ENCODE measurements at places on chromosomes 7 and 10.

- no peak for DNase-seq
Measured at GRCh38 chr10:12431151-12432101, 82.1 kb downstream of the CAMK1D start.

DNA sequence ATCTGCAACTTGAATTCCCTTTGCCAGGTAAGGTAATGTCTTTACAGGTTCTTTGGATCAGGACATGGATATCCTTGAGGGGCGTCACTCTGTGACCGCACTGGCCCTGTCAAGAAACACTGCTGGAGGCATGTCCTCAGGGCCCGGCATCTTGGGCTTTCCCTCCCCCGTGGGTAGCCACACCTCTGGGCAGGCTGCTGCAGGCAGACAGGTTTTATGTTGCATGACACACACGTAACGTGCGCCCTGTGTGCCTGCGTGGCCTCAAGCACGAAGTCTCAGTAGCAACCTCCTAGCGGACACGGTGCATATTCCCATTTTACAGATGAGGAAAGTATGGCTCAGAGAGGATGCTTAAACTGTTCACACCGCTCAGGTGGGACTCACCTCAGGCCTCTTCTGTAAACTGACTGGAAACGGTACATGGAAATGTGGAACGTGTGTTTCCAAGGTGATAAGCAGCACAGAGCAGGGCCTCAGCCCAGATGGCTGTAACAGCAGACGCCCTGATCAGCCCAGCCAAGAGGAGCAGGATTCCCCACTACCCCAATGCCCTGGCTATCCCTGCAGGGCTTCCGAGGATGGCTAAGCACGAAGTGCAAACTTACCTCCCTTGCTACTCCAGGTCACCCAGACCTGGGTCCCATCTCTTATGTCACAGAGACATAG, 553.6 kb downstream of the TCERG1L start:
- DNase-seq = no peak

DNA sequence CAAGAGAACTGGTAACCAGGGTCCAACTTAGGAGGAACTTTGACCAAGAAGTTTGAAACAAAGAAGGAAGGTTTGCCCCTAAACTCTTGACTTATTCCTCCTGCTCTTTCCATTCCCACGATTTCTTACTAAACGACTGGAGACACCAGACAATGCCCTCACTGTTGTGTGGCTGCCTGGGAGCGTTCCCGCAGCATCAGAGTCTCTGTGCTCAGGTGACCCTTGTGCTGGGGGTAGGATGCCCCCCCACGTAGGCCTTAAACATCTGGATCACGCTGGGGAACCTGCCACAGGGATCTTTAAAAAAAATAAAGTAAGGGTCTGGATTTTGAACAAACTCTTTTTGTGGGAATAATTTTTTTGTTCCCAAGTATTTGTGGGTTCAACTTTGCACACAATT, 30.1 kb upstream of the CTBP2 start:
- no peak for DNase-seq

DNA sequence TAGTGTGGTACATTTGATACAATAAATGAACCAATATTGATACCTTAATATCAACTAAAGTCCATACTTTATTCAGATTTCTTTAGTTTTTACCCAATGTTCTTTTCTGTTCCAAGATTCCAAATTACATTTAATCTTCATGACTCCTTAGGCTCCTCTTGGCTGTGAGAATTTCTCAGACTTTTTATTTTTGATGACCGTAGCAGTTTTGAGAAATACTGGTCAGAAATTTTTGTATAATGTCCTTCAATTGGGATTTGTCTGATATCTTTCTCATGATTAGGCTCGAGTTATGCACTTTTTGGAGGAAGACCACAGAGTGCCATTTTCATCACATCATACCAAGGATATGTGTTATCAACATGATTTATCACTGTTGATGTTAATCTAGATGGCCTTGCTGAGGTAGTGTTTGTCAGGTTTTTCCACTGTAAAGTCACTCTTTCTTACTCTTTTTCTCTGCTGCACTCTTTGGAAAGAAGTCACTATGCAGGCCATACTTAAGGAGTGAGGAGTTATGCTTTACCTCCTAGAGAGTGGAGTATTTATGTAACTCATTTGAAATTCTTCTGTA, 12.9 kb upstream of the ENTPD1 start:
- no peak for DNase-seq

GRCh38 chr10:74165530-74165901, 14.5 kb downstream of the ADK start:
- no peak for DNase-seq

DNA sequence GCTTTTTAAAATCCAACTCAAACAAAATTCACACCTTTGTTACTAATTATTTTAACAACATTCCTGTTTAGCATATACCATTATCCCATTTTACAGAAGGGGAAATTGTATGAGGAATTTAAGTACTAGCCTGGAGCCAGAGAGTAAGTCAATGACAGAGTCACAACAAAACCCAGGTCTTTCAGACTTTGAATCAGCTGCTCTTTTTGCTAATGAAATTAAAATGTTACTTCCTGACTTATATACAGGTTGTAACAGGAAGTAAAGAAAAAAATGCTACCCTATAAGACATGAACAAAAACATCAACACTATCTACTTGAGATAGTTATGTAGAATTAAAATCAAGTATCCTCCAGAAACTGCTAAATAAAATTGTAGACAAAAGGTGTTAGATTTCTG, 82.6 kb upstream of the ASAH2 start:
- DNase-seq = no peak

- no peak for DNase-seq
Measured at GRCh38 chr7:138417078-138417700, 42.9 kb upstream of the TRIM24 start.

GRCh38 chr7:92072121-92072520, 62.2 kb downstream of the CYP51A1 start:
- DNase-seq = no peak

- DNase-seq = peak; percentile 66
Measured at GRCh38 chr10:122267849-122268737, 3.0 kb upstream of the BTBD16 start.

DNA sequence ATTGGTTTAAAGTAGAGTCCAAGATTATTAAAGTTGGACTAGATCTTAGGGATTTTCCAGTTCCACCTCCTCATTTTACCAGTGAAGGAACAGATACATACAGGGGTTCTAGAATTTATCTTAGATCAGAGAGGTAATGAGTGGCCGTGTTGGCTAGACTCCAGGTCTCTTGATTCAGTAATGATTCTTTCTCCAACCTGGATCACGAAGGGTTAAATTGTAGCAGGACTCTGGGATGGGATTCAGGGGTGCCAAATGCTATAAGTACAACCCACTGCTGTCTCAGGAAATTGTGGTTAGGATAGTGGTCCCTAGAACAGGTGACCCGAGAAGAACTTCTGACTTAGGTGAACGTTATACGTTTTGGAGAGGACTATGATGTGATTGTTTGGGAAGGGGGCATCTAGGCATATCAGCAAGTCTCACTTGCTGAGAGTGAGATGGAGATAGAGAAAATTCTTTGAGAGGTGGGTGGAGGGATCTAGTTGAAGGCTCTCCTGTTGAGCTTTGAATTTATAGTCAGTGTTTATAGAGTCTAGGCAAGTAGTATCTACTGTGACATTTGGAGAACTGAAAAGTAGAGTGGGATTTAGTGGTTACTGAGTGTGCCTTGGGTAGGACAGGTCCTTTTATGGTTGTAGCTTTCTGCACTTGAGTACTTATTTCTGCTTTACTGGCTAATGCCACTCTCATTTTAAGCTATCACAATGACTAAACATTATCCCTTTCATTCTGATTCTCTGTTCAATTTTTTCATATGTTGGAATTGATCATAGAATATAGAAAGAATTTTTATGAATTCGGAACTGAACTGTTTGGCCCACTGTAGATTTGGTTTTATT, 58.3 kb downstream of the ST7 start:
- no peak for DNase-seq

GRCh38 chr10:73810735-73811465, 498 bp downstream of the NDST2 start:
- DNase-seq = peak; percentile 66

DNA sequence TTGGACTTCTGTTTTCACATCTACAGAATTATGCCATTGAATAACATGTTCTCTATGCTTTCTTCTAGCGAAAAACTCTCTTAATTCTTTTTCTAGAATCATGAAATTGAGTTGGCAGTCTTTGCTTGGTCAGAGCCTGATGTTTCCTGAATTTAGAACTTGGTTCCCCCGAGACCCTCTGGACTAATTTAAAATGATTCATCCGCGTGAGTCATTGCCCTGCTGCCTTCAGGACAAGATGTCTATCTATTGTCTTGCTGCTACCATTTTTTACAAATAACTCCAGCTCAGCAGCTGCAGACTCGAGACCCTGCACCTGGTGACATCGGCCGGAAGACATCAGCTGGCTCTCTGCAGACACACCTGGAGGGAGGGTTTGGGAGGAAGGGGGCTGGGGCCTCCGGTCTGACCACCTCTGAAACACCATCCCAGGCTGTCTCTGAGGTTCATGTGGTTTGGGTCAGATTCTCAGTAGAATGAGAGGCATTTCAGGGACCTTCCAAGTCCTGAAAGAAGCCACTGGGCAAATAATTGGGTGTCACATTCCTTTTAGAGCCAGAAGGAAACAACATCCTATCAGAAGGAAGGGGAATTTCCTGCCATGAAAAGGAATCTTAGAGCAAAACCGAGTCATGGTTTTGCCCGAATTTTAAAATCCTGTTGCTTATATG, 20.9 kb upstream of the KLF6 start:
- no peak for DNase-seq

DNA sequence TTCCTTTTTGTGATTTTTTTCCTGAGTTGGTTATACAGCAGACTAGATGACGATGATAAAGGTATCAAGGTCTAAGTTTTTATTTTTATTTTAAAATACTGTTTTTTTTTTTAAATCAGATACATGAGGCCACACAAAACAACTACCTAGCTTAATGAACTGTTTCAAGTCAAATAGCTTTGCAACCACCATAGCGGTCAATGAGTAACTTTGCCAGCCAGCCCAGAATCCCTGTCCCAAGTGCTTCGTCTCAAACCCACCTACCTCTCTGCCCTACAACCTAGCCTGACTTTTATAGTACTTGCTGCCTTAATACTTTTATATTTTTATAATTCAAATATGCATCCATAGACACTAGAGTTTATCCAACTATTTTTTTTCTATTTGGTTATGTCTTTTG, 676.5 kb downstream of the NRG3 start:
- no peak for DNase-seq

GRCh38 chr10:102313221-102313896, 68.0 kb downstream of the GBF1 start:
- DNase-seq = no peak

- DNase-seq = no peak
Measured at GRCh38 chr10:100912013-100912604, 654 bp upstream of the SLF2 start.

DNA sequence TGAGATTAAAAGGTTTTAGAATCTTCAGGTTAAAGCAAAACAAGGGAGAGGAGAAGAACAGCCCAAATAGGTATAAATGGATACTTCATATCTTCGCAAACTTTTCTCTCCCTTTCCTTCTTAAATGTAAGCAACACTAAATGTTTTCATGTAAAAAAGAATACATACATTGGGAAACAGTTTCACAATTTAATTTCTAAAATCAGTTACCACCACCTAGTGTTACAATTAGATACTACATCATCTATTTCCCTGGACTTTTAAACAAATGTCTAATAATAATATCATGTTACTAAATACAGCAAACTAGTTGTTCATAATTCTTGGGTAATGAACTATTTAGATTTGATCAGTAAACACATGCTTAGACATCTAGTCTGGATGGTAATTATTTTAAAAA, 35.8 kb downstream of the MINDY3 start:
- no peak for DNase-seq

- no peak for DNase-seq
Measured at GRCh38 chr10:91987397-91988037, 63.9 kb downstream of the BTAF1 start.

- no peak for DNase-seq
Measured at GRCh38 chr7:83796760-83797159, 147.8 kb upstream of the SEMA3E start.

- no peak for DNase-seq
Measured at GRCh38 chr7:108099713-108100112, 30.4 kb downstream of the LAMB4 start.

- DNase-seq = no peak
Measured at GRCh38 chr10:117750616-117751015, 208.1 kb downstream of the EMX2 start.

- DNase-seq = no peak
Measured at GRCh38 chr10:73058057-73058591, 38.5 kb downstream of the P4HA1 start.

DNA sequence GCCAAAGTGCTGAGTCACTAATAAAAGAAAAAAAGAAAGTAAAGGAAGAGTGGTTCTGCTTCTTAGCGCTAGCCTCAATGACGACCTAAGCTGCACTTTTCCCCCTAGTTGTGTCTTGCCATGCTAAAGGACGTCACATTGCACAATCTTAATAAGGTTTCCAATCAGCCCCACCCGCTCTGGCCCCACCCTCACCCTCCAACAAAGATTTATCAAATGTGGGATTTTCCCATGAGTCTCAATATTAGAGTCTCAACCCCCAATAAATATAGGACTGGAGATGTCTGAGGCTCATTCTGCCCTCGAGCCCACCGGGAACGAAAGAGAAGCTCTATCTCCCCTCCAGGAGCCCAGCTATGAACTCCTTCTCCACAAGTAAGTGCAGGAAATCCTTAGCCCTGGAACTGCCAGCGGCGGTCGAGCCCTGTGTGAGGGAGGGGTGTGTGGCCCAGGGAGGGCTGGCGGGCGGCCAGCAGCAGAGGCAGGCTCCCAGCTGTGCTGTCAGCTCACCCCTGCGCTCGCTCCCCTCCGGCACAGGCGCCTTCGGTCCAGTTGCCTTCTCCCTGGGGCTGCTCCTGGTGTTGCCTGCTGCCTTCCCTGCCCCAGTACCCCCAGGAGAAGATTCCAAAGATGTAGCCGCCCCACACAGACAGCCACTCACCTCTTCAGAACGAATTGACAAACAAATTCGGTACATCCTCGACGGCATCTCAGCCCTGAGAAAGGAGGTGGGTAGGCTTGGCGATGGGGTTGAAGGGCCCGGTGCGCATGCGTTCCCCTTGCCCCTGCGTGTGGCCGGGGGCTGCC, at the start of gene IL6:
IL6 (plus strand) TSS at position 294 of the 807 bp plus-strand sequence; CDS start at position 357, 63 bp downstream.
- no peak for DNase-seq
